NCI-H187 treated with DMSO at 0.1 percent for 48 hours (cell line): ENCODE measurements at places on chromosomes 3 and 15.

GRCh38 chr3:106728315-106729098, 648.7 kb upstream of the CCDC54 start:
- DNase-seq, result no peak

DNA sequence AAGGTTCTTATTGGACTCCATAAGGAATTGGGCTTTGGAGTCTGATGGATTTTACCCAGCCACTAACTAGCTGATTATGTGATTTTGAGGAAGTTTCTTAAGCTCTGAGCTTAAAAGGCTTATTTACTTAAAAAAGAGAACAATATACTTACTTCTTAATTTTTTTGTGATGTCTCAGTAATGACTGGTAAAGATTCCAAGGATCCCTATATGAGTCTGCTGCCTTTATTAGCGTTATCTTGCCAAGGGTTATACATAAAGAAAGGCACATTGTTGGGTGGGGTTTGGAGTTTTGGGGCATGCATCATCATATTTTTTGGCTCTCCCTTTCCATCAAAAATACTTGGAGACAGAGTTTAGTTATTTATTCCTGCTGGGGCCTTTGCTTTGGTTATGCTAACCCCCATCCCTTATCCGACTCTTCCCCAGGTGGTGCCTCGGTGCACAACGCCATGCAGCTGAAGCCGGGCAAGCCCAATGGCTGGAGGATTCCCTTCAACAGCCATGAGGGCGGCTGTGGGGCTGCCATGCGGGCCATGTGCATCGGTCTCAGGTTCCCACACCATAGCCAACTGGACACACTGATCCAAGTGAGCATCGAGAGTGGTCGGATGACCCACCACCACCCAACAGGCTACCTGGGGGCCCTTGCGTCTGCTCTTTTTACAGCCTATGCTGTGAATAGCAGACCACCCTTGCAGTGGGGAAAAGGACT, 6.7 kb downstream of the ADPRH start:
- DNase-seq, result no peak

GRCh38 chr3:71163198-71163918, 420.2 kb downstream of the FOXP1 start:
- no peak for DNase-seq

GRCh38 chr3:182514236-182514964, 278.9 kb upstream of the ATP11B start:
- DNase-seq, result no peak

GRCh38 chr3:37772773-37773354, 88.8 kb upstream of the CTDSPL start:
- DNase-seq, result no peak

- no peak for DNase-seq
Observed at GRCh38 chr3:136546720-136547119, 205.5 kb downstream of the STAG1 start.
